ENCODE measurements at places on chromosomes 3 and 15.

GRCh38 chr15:28269097-28269496 is 52.9 kb downstream of the HERC2 start:
- no peak for ATAC-seq

DNA sequence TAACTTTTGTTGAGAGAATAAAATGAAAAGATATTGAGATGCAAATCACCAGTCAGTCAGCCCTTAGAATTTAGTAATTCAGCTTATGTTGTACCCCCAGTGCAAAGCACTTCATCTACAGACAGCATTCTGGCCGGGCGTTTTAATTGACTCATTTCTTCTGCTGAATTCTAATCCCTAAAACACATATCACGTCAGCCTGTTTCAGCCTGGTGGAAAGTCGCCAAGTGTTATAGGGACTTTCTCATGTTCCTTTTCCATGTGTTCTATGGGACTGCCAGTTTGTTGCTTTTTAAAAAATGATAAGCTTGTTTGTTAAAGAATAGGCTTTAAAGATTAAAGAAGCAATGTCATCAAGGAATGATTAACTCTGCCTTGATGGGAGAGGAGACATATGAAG is 169.7 kb upstream of the BFSP2 start:
- no peak for ATAC-seq

GRCh38 chr3:173745952-173746682 is 348.6 kb downstream of the NLGN1 start:
- ATAC-seq = no peak

GRCh38 chr15:74800559-74801094 is 12.0 kb upstream of the LMAN1L start:
- ATAC-seq = no peak

DNA sequence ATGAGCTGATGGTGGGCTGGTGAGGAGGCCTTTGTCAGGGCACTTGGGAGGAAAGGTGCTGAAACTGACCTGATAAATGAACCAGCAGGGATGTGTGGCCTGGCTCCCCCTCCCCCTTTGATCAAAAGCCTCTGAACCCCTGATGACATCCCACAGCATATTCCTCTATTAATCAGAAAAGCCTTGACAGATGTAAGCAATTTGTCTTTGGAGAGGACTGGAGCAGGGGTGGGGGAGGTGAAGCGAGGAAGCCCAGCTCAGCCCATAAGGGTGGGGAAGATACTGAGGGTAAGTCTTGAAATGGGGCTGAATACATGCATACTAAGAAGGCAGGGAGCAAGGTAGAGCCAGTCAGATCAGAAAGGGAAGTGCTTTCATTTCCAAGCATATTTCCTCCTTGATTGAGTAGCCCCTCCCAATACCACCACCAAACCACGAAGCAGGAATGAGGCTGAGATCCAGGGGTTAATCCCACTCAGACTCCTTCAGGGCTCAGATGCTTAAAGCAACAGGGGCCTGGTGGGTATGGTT is 34.7 kb upstream of the MRPS22 start:
- no peak for ATAC-seq

GRCh38 chr3:39177708-39178332 is 14.6 kb downstream of the XIRP1 start:
- ATAC-seq = peak; percentile 69

DNA sequence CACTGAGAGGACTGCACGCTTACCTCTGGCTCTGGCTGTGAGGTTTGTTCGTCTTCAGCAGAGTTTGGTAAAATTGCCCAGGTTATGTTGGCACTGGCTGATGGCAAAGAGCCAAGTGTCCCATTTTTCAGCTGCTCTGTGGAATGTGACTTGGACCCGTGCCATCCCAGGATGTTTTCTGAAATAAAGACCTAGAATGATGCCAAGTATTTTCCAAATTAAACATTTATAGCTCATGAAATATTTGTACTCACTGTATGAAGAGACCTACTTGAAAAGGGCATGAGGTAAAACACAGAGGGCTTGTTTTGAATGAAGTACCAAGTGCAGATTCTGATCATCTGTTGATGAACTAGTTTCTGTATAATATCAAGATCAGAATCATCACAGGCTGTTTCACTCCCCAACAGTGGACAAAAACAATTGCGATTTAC is 200.5 kb downstream of the STT3B start:
- no peak for ATAC-seq
